ENCODE measurements at places on chromosomes 12 and 14.

DNA sequence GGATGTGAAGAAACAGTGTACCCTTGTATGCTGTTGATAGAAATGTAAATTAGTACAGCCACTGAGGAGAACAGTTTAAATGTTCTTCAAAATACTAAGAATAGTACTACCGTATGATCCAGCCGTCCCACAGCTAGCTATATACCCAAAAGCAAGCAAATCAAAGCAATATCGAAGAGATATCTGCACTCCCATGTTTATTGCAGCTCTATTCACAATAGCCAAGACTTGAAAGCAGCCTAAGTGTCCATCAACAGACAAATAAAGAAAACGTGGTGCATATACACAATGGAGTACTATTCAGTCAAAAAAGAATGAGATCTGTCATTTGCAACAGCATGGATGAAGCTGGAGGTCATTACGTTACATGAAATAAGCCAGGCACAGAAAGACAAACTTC lies 88.5 kb upstream of the SLC38A4 start:
- DNase-seq: no peak

DNA sequence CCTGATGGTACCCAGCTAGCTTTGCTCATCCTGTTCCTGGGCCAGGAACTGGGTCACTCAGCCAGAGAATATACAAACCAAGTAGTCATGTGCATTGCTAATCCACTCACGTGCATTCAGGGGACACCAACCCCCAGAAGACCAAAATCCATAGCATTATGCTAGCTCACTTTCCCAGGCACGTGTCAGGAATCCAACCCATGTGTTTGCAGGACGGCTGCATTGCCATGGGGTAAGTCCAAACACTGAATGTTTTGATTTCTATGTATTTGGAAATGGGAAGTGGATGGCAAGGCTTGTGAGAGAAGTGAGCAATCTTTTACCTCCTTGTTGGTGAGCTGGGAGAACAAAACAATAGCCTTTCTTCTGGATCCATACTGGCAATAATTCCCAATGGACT lies 87.1 kb upstream of the FOXN3 start:
- no peak for DNase-seq

DNA sequence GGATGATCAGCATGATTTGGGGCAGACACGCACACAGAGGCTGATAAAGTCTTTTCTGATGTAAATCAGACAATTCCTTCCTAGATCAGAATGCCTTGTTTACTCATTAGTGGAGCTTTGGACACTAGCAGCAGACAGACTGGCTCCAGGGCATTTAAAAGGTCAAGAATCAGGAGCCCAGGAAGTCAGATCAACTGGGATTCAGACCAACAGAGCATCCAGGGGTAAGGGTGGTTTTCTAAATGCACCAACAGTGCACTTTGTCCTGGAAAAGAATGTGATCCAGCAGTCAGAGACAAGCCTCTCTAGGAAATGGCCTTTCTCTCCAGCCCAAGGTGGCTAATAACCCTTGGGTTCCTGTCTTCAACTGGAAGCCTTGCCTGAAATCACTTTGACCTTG lies 405.3 kb downstream of the MED13L start:
- DNase-seq: no peak

DNA sequence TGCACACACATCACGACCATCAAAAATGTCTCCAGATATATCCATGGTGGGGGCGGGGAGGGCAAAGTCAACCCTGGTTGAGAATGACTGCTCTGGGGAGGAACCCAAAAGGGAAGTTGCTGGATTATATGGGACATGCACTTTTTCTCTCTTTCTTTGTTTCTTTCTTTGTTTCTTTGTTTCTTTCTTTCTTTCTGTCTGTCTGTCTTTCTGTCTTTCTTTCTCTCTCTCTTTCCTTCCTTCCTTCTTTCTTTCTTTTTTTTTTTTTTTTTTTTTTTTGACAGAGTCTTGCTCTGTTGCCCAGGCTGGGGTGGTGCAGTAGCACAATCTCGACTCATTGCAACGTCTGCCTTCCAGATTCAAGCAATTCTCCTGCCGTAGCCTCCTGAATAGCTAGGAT lies 71.5 kb downstream of the TBX5 start:
- no peak for DNase-seq

- DNase-seq: no peak
Measured at GRCh38 chr12:13435235-13435933, 238.9 kb downstream of the EMP1 start.

DNA sequence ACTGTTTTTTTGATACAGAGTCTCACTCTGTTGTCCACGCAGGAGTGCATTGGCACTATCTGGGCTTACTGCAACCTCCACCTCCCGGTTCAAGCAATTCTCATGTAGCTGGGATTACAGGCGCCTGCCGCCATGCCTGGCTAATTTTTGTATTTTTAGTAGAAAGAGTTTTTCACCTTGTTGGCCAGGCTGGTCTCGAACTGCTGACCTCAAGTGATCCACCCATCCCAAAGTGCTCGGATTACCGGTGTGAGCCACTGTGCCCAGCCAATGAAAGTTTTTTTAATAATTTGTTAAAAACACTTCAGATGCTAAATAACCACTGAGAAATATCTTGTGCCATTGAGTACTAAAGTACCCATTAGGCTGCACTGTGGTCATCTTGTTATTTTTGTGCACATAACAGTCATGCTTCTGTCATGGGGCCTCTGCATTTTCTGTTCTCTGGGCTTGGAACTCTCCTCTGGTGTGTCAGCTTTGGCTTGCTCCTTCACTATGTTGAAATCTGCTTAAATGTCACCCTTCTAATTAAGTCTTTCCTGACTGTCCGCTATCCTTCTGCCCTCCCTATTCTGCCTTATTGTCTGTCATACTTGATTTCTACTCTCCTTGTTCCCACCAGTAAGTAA lies 105.1 kb downstream of the KTN1 start:
- DNase-seq: no peak

DNA sequence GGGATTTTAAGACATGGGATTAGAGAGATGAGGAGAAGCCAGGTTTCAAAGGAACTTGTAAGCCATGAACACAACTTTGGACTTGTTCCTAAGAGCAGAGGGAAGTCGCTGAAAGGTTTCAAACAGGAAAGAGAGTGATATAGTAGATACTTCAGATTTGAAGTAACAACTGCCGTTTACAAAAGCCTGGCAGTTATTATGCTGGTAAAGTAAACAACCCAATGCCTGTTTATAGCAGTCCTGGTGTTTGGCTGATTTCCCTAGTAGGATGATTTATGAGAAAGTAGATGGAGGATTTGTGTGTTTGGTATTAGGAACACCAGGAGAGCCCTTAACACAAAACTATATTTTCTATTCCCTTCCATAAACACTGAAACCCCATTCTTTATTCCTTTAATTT lies 285.7 kb downstream of the RMST start:
- DNase-seq: peak; percentile 33

DNA sequence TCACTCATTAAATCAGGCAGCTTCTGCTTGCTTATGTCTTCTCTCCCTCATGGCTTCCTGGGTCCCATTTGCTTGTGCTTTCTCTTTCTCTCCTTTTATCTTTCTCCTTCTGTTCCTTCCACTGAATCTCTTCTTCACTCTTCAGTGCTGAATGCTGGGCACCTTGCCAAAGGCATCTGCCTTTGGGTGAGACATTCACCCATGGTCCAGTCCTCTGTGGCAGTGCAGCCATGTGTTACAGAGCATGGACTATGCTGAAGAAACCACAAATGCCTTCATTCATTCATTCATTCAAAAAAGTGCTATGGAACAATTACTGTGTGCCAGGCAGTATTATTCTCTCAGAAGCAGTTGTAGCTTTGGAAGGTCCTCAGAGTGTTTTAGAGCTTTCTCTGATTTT lies 344.4 kb upstream of the STXBP6 start:
- peak; percentile 9 for DNase-seq

GRCh38 chr12:66085998-66086397 lies 44.6 kb downstream of the LLPH start:
- no peak for DNase-seq

DNA sequence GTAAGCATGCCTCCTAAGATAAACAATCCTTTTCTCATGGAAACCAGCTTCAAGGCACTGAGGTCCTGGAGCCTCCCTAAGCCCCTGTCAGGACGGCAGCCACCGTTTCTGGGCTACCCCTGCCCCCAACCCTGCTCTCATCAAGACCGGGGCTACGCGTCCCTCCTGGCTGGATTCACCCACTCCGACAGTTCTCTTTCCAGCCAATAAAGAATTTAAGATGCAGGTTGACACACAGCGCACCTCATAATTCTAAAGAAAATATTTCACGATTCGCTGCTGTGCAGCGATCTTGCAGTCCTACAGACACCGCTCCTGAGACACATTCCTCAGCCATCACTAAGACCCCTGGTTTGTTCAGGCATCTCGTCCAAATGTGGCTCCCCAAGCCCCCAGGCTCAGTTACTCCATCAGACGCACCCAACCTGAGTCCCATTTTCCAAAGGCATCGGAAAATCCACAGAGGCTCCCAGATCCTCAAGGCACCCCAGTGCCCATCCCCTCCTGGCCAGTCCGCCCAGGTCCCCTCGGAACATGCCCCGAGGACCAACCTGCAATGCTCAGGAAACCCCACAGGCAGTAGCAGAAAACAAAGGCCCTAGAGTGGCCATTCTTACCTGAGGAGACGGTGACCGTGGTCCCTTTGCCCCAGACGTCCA lies 336.3 kb downstream of the TMEM121 start:
- no peak for DNase-seq

- no peak for DNase-seq
Measured at GRCh38 chr12:57241402-57242310, 9.3 kb downstream of the STAC3 start.

- DNase-seq: peak; percentile 6
Measured at GRCh38 chr12:121806009-121806545, 2.3 kb downstream of the SETD1B start.

- no peak for DNase-seq
Measured at GRCh38 chr14:96229315-96229714, 24.7 kb downstream of the BDKRB2 start.

DNA sequence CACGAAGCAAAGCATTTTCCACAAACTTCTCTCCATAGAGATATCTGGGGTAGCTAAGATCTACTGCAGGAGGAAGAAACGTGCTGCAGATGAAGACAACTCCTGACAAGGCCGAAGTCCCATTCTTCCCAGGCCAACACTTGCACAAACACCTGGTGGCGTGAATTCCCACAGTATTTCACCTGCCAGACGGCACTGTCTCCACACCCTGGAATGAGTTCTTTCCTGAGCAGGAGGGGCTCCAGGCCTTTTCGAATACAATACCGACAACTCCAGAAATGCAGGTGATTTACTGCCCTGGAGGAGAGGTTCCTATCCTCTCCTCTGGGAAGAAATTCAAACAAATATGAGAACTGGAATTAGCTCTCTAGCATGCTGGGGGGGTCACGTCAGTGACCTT lies 179.9 kb downstream of the MON2 start:
- no peak for DNase-seq

- DNase-seq: no peak
Measured at GRCh38 chr12:22670762-22671161, 45.8 kb downstream of the ETNK1 start.

DNA sequence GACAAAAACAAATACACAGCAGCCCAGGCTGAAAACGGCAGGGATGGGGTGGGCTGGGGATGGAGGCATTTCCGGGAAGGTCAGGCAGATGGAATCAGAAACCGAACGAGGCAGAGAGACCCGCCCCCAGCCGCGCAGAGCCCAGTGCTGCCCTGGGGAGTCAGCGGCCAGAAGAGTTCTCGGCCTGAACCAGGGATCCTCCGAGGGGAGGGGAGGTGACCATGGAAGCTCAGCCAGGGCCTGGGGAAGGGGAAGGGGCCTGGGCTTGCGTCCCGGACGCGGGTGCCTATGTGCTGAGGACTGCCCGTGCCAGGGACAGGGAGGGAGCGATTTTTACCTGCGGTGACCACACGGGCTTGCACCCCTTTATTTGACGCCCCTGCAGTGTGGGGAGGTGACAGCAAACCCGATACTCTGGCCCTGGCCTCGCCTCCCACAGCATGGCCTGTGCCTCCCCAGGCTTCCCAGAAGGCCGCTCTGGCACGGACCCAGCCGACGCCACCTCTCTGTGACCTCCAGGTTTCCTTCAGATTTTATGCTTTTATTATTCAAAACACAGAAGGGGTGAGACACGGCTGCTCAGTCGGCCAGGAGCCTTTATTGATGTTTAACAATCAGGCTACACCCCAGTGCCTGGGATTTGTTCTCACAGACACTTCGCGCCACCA lies 7.7 kb downstream of the LRCOL1 start:
- no peak for DNase-seq

DNA sequence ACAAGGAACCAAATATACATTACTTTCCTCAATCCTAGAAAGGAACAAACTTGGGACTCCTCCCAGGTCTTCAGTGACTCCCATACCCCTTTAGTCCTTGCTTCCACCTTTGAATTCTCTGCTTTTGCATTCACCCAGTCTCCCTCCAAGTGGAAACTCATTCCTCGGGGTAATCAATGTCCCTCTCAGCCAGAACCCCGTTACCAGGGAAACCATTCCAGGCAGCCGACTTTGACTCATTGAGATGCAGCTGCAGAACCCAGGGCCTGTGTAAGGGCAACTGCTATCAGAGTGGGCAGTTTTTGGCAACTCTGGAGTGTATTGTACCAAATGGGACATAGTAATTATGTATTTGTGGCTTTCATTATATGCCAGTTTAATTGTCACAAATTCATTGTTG lies 186.2 kb downstream of the NRXN3 start:
- no peak for DNase-seq

DNA sequence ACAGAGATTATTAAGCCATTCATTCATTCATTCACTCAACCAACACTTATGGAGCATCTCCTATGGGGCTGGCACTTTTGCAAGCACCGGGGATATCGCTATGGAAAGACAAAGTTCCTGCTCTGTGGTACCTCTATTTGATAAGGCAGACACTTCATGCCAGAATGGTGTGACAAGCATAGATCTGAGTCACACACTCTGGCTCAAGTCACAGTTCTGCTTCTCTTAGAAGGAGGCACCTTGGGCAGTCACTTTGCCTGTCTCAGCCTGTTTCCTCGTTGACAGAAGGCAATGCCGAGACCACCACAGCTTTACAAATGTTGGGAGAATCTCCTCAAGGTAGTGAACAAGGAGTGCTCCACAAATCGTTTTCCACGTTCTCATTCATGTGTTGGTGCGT lies 205.2 kb downstream of the SLC41A2 start:
- DNase-seq: no peak

DNA sequence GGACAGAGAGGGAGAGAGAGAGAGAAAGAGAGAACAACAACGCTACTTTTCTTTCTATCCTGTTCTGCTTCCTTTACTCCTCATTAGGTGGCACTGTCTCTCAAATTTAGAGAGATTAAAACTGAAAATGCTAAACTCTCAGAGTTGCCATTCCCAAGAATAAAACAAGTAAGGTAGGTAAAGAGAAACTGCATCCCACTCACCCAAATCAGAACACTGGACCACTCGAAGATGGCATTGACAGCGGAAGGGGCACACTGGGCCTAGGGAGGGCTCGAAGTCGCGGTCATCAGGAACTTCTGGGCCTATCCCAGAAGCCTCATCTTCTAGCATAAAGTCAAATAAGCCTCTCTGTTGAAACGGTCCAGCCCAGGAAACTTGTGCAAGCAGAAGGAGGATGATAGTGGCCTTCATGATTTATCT lies 4.5 kb downstream of the DCN start:
- DNase-seq: no peak

- no peak for DNase-seq
Measured at GRCh38 chr12:98893675-98894411, 248.8 kb downstream of the APAF1 start.

GRCh38 chr12:107651571-107652449 lies 33.8 kb upstream of the PWP1 start:
- no peak for DNase-seq

GRCh38 chr14:76109087-76109880 lies 42.4 kb upstream of the GPATCH2L start:
- no peak for DNase-seq
